SJSA1 (cell line): ENCODE measurements at places on chromosomes 2 and 18.

DNA sequence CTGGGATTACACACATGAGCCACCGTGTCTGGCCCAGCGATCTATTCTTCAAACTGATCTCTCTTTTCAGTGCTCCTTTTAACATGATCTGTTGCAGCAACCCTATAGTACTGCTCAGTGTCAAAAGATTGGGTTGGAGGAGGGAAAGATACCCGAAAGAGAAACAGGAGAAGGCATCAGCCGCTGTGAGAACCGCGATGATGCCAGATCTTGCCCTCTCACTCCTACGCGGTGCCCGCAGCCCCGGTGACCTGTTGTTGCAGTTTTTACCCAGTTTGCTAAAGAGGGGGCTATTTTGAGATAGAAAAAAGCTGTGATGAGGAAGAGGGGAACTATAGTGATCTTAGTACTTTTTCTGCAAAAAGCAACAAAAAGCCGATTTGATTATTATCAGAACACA, 335.5 kb downstream of the KCNS3 start:
- DNase-seq, result no peak

- no peak for DNase-seq
Measured at GRCh38 chr2:23096906-23097602, 287.9 kb upstream of the KLHL29 start.

- DNase-seq, result no peak
Measured at GRCh38 chr18:43067570-43067969, 47.9 kb downstream of the RIT2 start.

DNA sequence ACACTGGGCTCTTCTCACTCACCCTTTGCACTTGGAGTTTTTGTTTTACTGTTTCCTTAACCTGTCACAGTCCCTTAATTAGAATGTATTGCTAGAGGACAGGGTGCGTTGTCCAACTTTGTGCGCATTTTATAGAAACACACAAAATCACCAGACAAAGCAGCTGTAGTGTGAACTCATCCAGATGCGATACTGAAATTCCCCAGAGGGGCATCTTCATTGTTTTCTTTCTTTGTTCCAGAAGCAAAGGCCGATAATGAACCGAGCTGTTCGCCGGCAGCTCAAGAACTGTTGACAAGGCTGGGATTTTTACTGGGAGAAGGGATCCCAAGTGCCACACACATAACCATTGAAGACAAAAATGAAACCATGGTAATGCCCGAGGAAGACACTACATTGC, 137.6 kb downstream of the WDSUB1 start:
- no peak for DNase-seq

DNA sequence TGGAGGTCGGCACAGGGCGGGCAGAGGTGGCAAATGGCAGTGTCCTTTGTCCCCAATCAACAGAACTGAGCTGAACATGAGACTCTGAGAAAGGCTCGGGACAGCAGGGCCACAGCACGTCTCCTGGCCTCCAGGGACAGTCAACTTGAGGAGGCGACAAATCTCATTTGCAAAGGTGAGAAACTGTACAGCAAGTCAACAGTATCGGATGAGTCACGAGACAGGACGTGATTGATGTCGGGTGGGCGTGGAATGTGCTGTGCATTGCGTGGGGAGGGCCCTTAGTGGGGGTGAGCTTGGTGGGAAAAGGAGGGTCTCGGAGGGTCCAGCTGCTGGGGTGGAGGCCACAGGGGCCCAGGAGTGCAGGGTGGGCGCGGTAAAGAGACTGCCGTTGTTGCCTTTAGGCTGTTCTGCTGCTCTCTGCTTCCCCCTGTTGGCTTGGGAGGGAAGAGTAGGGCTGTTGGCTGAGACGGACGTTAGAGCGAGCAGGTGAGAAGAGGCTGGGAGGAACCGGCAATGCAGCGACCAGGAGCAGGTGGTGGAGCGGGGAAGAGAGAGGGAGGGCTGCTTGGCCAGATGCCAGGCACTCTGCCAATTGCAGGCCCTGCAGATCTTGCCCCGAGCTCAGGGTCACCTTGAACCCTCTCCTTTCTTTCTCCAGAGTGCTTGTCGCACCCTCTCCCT, 164.3 kb downstream of the BCL2 start:
- no peak for DNase-seq

- no peak for DNase-seq
Measured at GRCh38 chr2:133968446-133968845, 285.4 kb upstream of the MGAT5 start.
